ENCODE measurements at places on chromosomes 5 and 9.

DNA sequence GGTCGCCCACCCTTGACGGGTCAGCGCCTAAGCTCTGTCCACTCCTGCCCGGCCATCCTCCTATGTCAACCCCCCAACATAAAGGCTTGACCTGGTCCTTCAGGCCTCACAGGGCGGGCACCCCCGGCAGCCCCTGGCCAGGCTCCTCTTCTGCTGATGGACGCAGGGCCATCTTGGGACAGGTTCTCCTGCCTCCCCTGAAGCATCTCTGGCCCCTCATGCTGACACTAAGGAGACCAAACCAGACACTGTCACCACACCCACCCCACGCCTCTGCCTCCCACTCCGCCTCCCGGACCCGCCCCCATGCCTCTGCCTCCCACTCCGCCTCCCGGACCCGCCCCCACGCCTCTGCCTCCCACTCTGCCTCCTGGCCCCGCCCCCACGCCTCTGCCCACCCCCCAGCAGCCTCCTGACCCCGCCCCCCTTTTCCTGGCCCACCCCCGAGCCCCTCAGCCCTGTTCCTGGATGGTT is 6.8 kb downstream of the OBP2A start:
- DNase-seq: no peak

GRCh38 chr5:14715481-14715880 is 51.0 kb downstream of the OTULIN start:
- DNase-seq: no peak

DNA sequence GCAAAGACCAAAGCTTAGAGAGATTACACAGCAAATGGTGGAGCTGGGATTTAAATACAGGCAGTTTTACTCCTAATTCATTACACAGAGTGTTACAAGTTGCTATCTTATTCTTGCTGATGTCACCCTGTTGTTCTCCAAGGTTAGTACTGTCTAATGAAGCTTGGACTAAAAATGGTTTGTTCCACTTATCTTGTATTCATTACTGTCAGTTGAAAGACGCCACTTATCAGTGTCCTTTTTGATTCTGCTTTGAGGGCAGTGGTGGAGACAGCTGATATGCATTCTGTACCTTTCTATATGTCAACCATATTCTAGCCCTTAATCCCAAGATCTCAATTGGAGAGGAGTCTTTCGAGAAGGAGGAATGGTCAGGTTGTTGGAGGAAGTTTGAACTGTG is 14.0 kb upstream of the DENND4C start:
- no peak for DNase-seq

- DNase-seq: no peak
Observed at GRCh38 chr5:142971303-142972013, 201.3 kb downstream of the ARHGAP26 start.

DNA sequence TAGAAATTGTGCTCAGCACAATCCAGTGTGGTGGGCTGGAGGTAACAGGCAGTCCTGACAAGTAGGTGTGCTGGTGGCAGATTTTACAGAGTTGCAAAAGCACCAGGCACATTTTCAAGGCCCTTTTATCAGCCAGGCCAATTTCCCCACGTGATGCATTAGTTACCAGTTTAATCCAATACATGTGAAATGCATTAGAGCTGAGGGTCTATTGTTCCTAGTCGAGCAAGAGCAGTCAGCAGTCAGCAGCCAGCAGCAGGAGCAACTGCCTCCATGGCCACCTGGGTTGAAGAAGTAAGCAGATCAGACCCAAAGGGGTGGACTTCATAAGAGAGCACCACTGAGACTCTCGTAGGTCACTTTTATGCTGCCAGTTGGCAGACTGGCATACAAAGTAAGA is 76.7 kb downstream of the EPB41L4A start:
- no peak for DNase-seq

DNA sequence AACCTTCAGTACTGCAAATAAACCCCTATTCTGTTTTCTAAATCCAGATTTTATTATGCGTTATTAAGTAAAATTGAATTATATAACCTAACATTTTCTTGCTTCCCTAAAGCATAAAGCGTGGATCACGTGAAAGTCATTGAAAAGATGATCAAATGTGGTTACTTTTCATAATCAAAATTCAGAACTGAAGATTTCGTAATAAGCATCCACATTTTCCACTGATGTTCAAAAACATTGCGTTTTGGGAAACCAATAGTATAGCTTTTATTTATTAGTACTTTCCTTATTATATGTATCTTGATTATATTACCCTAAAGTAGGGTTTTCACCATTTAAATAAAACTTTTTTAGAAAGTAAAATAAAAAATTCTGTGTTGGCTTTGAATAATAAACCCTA is 1.8 kb downstream of the SLF1 start:
- DNase-seq: no peak

GRCh38 chr9:91465420-91465819 is 41.8 kb upstream of the NFIL3 start:
- no peak for DNase-seq

All from activated CD4-positive, alpha-beta T cell treated with anti-CD3 and anti-CD28 coated beads, Interleukin-2, amount 50 U/mL, for 4 hours (primary cell).